Central memory CD8-positive, alpha-beta T cell (primary cell): ENCODE measurements at places on chromosomes 3 and 15.

DNA sequence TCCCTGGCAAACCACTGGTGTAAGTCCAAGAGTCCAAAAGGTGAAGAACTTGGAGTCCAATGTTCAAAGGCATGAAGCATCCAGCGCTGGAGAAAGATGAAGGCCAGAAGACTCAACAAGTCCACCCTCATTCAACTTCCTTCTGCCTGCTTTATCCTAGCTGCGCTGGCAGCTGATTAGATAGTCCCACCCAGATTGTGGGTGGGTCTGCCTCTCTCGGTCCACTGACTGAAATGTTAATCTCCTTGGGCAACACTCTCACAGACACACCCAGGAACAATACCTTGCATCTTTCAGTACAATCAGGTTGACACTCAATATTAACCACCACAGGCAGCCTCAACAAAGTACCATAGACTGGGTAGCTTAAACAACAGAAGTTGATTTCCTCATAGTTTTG lies 245.9 kb upstream of the IGF1R start:
- no peak overlapping the region for H3K27ac ChIP-seq
- H3K36me3 ChIP-seq, result no peaks in the 10 kb centered on the region
- peaks cover 15% of the 10 kb centered on the region for H3K27me3 ChIP-seq
- no peak for DNase-seq

GRCh38 chr15:28094732-28095521 lies 4.2 kb downstream of the OCA2 start:
- H3K27me3 ChIP-seq, result peaks cover 67% of the 10 kb centered on the region
- DNase-seq, result peak; percentile 14
- H3K4me3 ChIP-seq, result peak overlapping the region; percentile 68
- H3K36me3 ChIP-seq, result peaks cover 4% of the 10 kb centered on the region
- peaks cover 19% of the 10 kb centered on the region for H3K4me1 ChIP-seq

DNA sequence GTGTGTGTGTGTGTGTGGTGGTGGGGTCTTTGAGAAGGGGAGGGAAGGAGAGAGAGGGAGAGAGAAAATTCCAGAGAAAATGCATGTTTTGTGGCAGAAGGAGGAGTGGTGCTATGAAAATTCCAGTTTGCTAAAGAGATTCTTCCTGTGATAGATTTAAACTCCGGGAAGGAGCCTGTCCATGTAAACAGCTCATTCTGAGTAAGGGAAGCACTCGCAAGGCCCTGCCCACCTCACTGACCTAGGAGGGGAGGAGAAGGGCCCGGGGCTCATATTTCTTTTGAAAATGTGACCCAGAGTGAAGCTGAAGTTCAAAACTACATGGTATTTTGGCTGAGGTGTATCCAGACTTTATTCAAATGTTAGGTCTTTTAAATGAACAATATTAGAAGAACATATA lies 41.3 kb downstream of the ADAMTSL3 start:
- no peak overlapping the region for H3K27ac ChIP-seq
- no peaks in the 10 kb centered on the region for H3K4me1 ChIP-seq
- no peaks in the 10 kb centered on the region for H3K36me3 ChIP-seq
- no peaks in the 10 kb centered on the region for H3K27me3 ChIP-seq
- no peak for DNase-seq

DNA sequence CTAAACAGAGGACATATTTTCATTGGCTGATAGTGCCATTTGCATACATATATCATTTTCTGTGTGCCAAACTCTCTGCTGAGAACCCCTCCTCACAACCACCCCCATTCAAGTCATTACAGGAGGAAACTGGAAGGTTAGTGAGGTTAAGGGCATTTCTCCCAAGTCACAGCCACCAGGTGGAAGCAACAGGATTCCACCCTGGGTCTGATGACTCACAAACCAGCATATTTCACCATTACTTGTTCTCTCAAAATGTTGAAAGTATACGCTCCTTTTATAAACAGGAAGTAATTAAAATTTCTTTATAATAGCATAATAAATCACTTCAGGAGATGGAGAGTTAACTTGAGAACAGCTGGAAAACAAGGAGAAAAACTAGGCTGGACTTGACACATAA lies 398.6 kb upstream of the WNT5A start:
- no peaks in the 10 kb centered on the region for H3K27me3 ChIP-seq
- no peak for DNase-seq
- no peaks in the 10 kb centered on the region for H3K4me1 ChIP-seq
- no peaks in the 10 kb centered on the region for H3K36me3 ChIP-seq

- no peak overlapping the region for H3K4me3 ChIP-seq
- H3K27ac ChIP-seq, result no peak overlapping the region
- DNase-seq, result no peak
- H3K27me3 ChIP-seq, result peaks cover 44% of the 10 kb centered on the region
These were observed 130.2 kb upstream of the UMPS start for GRCh38 chr3:124599779-124600693.

DNA sequence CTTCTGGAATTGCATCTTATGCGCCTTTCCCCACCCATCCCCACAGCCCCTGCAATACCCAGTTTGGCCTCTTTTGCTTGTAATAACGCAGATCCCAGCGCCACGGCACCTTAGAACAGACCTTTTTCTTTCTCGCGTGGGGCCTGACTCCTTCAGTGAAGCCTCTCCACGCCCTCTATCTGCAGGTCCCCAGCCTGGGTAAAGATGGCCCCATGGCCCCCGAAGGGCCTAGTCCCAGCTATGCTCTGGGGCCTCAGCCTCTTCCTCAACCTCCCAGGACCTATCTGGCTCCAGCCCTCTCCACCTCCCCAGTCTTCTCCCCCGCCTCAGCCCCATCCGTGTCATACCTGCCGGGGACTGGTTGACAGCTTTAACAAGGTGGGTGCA lies 594 bp downstream of the CRELD1 start:
- H3K27ac ChIP-seq, result peak overlapping the region; percentile 96
- peaks cover 39% of the 10 kb centered on the region for H3K4me1 ChIP-seq
- H3K4me3 ChIP-seq, result peak overlapping the region; percentile 93
- H3K36me3 ChIP-seq, result peaks cover 21% of the 10 kb centered on the region
- no peak for DNase-seq
- H3K27me3 ChIP-seq, result no peaks in the 10 kb centered on the region

DNA sequence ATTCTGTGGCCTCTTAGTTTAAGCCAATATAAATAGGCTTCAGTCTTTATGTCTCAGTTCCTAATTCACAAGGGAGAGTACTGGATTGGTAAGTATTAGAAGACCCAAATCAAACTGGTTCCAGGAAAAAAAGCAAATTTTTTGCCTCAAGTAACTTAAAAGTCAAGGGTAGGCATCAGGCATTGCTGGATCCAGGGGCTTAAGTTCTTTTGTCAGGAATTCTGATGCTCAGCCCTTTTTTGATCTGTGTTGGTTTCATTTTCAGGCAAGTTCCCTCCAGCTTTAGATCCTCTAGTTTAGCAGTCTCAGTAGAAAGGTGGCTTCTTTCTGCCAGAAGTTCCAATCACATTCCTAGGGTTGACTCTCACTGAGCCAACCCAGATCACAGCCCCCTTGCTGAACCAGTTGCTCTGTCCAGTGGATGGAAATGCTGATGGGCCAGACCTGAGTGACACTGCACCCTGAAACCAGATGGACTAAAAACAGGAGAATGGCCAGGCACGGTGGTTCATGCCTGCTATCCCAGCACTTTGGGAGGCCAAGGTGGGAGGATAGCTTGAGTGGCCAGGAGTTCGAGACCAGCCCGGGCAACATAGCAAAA lies 253.5 kb downstream of the SHQ1 start:
- no peak for DNase-seq
- H3K27ac ChIP-seq, result no peak overlapping the region
- H3K4me3 ChIP-seq, result no peak overlapping the region
- H3K36me3 ChIP-seq, result no peaks in the 10 kb centered on the region
- peaks cover 11% of the 10 kb centered on the region for H3K27me3 ChIP-seq
- no peaks in the 10 kb centered on the region for H3K4me1 ChIP-seq

- DNase-seq, result no peak
- H3K4me3 ChIP-seq, result no peak overlapping the region
- peaks cover 8% of the 10 kb centered on the region for H3K27me3 ChIP-seq
- no peak overlapping the region for H3K27ac ChIP-seq
- no peaks in the 10 kb centered on the region for H3K36me3 ChIP-seq
These were observed 21.9 kb downstream of the GLDN start for GRCh38 chr15:51363383-51363782.

DNA sequence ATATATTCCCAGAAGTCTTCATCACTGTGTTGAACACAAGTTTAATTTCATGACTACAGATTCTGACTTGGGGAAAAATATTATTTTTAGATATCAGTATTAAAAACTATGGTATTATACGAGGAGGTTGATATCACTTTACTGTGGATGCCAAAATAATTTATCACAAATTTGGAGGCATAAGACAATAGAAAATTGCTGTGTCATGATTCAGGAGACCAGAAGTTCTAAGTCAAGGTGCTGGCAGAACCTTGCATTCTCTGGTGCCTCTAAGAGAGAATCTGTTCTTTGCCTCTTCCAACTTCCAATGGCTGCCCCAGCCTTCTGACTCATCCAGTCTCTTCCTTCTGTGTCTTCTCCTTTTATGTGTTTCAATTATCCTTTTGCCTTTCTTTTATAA lies 325.0 kb upstream of the CNTN4 start:
- H3K4me3 ChIP-seq, result no peak overlapping the region
- H3K4me1 ChIP-seq, result no peaks in the 10 kb centered on the region
- no peaks in the 10 kb centered on the region for H3K27me3 ChIP-seq
- no peaks in the 10 kb centered on the region for H3K36me3 ChIP-seq
- H3K27ac ChIP-seq, result no peak overlapping the region

DNA sequence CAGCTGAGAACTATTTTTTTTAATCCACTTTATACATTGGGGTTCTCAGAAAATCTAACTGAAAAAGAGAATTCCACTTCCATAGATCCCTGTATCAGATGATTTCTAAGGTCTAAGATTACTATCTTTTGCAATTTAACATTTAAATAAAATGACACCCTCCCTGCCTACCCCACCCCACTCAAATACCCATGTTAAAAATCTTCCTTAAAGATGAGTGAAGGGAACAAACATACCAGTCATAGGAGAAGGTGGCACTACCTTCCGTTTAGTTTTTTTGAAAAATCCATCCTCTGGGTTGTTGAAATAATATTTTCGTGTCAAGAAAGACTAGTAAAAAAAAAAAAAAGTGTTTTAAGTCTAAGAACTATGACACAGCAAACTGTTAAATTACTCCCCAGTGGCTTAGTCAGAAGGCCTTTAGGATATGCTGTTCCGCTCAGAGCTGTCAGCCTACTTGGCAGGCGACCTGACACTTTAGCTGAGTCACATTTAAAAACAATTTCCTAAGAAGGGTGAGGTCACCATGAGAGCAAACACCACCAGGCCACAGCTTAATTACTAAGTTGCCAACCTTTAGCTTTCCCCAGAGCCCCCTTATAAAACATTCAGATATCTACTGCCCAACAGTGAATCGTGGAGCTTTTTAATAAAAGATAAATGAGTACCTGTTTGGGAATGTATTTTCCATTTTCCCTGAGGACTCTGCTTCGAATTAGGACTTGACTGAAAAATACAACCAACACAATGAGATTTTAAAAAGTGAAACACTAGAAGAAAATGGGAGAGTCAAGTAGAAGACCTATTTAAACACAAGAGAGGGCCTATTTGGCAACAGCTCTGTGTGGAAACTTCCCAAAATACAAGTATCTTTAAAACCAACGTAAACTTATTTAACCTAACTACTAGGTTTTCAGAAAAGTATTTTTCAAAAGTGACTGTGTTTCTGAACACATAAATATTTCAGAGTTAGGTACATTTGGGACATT lies 9.6 kb downstream of the EMC3 start:
- peaks cover 70% of the 10 kb centered on the region for H3K36me3 ChIP-seq
- no peak for DNase-seq
- H3K4me3 ChIP-seq, result no peak overlapping the region
- peaks cover 12% of the 10 kb centered on the region for H3K4me1 ChIP-seq
- H3K27me3 ChIP-seq, result no peaks in the 10 kb centered on the region

DNA sequence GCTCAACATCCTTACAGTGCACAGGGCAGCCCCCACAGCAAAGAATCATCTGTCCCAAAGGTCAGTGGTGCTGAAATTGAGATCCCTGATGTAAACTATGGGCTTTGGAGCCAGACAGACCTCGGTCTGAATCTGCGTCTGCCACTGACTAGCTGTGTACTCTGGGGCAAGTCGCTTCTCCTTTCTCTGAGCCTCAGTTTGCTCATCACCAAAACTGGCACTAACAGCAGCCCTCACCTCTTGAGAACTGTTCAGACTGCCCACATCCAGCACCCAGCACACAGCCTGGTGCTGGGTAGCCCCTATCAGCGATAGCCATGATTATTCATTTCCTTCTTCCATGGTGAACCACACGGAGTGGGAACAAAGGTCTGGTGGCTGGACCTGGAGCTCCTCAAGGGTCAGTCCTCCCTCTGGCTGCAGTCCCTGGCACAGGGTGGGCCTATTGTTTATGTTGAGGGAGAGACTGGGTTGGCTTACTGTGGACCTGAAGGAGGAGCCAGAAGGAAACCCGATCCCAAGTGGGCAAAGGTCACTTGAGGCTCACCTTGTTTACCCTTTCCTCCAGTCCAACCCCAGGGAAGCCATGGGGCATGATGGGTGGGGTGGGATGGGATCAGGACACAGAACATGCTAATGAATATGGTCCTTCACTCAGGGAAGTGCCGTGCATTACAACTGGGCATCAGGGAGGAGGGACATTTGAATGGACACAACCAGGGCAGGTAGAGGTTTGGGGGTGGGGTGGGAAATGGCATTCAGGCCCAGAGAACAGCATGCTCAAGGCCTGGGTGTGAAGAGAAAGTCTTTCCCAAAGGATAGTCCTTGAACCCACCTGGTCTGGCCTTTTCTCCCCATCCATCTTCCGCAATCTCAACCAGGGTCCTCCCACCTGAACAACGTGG lies 1.6 kb upstream of the PRKCD start:
- no peak overlapping the region for H3K27ac ChIP-seq
- H3K4me1 ChIP-seq, result peaks cover 23% of the 10 kb centered on the region
- H3K4me3 ChIP-seq, result peak overlapping the region; percentile 84

GRCh38 chr3:150925751-150926201 lies 20.5 kb upstream of the MINDY4B start:
- peak overlapping the region; percentile 25 for H3K4me3 ChIP-seq
- no peak for DNase-seq
- no peak overlapping the region for H3K27ac ChIP-seq
- H3K36me3 ChIP-seq, result no peaks in the 10 kb centered on the region

DNA sequence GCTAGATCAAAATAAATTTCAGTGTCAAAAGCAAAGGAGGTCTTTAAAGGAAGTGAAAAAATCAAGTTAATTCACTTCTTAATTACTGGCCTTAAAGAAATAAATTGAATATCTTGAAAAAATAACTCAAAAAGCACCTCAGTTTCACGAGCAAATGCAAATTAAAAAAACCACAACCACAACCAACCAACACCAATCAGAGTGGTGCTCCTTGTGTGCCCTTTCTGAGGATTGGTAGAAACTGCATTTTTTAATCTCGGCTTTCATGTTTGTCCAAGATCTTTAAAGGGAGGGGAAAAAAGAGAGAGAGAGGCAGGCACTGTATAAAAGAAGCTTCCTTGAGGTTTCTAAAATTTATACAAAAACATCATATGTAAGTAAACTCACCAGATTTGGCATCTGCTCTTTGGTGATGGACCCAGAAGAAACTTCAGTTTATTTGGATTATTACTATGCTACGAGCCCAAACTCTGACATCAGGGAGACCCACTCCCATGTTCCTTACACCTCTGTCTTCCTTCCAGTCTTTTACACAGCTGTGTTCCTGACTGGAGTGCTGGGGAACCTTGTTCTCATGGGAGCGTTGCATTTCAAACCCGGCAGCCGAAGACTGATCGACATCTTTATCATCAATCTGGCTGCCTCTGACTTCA lies at the start of gene GPR15:
GPR15 (plus strand) TSS at position 357 of the 653 bp plus-strand sequence; CDS start at position 413, 56 bp downstream.
- peak within 1 kb of the TSS; percentile 53 for H3K27ac ChIP-seq
- peak within 1 kb of the TSS; percentile 69 for H3K4me3 ChIP-seq
- no peak for DNase-seq

- H3K27ac ChIP-seq, result no peak overlapping the region
- peaks cover 11% of the 10 kb centered on the region for H3K4me1 ChIP-seq
- peak overlapping the region; percentile 51 for H3K4me3 ChIP-seq
- DNase-seq, result peak; percentile 41
- H3K36me3 ChIP-seq, result peaks cover 11% of the 10 kb centered on the region
- H3K27me3 ChIP-seq, result peaks cover 91% of the 10 kb centered on the region
These were observed 27.0 kb upstream of the POLG start for GRCh38 chr15:89361451-89362202.
